ENCODE measurements at places on chromosomes 7 and 10.

DNA sequence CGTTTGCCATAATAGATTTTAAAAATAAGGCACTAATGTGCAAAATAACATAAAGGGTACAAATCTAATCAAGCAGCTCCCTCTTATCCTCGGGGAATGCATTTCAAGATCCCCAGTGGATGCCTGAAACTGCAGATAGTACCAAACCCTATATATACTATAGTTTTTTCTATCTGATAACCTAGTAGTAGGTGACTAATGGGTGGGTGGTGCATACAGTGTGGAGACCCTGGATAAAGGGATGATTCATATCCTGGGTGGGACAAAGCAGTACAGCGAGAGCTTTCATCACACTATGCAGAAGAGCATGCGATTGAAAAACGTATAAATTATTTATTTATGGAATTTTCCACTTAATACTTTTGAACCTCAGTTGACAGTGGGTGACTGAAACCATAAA is 464.5 kb downstream of the GRID1 start:
- DNase-seq, result peak; percentile 42

DNA sequence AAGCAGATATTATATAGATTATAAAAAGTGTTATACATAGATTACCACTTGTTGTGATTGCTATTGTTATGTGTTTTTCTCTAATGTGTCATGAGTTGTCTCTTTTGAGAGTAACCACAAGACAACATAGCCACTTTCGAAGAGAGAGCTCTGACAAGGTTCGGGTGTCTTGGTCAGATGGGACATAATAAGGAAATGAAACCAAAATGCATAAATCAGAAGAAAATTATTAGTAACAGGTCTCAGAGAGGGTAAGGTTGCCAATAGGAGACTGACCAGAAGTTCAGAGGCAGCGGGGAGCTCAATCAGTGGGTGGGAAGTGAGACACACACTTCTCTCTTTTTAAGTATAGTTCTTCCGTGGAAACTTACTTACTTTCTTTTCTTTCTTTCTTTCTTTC is 639.2 kb upstream of the POT1 start:
- DNase-seq, result no peak

GRCh38 chr7:25907214-25907613 is 244.8 kb upstream of the NFE2L3 start:
- DNase-seq, result no peak

- no peak for DNase-seq
Measured at GRCh38 chr7:84009782-84010181, 184.8 kb downstream of the SEMA3A start.

DNA sequence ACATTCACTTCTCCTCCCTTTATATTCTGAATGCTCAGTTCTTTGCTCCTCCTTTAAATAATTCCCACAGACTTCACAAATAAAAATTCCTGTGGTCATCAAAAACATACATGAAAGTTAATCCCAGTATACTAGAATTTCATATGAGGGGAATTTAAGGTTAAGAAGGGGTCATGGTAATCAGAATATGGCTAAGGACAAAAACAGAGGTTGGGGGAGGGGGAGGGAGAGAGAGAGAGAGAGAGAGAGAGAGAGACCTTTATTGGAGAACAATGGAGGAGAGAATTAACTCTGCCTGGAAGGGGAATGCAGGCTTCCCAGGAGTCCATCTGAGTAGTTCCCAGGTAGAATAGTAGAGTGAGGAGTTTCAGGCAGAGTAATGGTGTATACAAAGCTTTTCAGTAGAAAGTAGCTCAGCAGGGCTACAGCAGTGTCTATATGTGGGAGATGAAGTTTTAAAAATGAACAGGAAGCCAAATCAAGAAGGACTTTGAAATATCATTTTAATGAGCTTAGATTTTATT is 5.2 kb upstream of the CUBN start:
- no peak for DNase-seq

- DNase-seq, result no peak
Measured at GRCh38 chr10:102505462-102506115, 1.8 kb downstream of the SUFU start.

DNA sequence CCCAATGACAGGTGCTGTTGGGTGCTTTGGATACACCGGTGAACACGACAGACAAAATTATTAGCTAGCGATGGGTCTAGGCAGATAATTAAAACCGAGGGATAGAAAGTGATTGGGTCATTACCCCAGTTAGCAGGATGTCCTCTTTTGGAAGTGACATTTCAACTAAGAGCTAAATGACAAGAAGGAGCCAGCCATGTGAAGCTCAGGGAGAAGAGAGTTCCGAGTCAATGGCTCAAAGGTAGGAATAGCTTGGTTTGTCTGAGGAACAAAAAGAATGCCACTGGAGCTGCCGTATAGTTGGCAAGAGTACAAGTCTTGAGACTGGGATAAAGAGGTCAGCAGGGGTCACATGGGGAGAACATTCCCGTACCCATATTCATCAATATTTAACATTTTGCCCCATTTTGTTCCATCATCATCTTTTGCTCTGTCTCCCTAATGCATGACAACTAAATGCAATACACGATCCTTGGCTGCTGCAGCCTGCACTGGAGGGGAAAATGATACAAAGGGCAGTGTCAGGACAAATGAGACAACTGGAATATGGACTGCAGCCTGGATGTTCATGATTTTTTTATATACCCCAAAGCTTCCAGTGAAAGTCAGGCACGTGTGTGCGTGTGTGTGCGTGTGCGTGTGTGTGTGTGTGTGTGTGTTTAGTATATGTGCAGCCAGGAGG is 115.7 kb downstream of the ICA1 start:
- no peak for DNase-seq

- no peak for DNase-seq
Measured at GRCh38 chr10:123494301-123494808, 171.8 kb upstream of the GPR26 start.

DNA sequence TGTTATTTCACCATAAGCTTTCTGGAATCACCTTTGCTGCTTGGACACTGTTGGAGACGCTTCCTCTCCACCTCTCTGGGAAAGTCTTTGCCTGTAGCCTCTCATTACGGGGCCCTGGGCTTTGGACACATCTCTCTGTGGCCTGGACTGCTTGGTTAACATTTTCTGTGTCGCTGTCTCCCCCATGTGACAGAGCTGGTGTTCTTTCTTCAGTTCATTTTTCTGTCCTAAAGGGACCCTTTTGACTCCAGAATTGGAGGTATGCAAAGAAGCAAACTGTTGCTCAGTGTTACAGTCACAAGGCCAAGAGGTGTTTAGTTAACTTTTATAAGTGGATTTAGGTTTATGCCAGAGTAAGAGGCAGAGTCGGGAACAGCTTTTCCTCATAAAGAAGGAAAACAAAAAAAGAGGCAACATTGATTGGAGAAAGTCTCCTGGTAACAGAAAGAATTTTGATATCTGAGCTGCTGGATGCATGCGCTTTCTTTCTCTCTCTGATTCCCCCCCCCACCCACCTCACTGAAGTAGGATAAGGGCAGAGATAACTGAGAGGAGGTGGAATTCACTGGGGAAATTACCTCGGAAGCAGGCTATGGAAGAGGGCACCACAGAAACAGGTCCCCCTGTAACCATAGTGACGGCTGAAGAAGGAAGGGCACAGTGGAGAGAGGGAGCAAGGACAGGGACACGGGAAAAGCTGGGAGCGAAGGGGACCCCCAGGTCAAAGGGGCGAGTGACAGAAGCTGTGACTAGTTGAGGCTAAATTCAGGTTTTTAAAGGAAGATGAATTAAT is 57.8 kb downstream of the LGI1 start:
- DNase-seq, result no peak

DNA sequence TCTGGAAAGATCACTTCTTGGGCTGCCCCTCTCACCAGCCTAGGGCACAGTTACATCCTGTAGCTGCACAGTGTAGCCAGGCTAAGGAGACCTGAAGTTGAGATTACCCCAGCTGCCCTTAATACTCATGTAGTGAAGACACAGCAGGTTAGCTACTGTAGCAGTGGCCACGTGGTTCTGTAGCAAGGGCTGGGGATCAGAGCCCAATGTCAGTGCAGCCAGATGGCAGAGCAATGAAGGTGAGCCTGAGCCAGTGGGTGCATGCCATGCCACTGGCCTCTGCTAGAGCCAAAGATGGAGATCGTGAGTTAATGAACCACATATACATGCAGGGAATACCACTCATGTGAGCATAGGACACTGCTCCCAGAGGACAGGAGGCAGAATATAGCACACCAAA is 15.5 kb downstream of the AMPH start:
- no peak for DNase-seq

GRCh38 chr10:112915590-112916572 is 34.2 kb upstream of the TCF7L2 start:
- peak; percentile 40 for DNase-seq

- no peak for DNase-seq
Measured at GRCh38 chr10:77411805-77412204, 225.8 kb downstream of the KCNMA1 start.

DNA sequence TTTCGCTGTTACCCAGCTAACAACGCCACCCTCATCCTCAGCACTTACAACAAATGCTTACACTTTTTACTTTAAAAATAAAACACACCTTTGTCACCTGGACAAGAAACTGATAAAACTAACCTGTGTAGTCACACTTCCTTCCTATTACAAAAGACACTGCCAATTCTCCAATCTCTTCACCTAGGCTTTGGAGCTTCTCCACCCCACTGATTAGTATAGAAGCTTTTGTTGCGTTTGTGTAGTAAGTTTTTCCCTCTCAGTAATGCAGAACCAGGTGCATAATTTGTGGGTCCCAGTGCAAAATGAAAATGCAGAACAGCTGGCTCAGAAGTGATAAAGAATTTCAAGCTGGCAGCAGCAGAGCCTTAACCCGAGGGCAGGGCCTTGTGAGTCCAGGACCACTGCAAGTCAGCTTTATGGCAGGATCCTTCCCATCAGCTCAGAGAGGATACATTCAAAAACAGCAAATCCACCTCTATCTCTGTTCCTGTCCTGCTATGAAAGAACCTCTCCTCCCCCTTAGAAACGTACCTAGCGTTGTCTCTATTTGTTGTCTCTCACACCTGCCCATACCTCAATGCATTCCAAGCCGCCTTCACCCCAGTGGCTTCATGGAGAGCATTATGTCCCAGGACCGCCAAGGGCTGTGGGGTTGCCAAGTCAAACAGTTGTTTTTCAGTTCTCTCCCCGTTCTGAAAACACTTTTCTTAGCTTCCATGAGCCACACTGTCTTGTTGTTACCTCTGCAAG is 40.3 kb upstream of the EGFR start:
- DNase-seq, result no peak

DNA sequence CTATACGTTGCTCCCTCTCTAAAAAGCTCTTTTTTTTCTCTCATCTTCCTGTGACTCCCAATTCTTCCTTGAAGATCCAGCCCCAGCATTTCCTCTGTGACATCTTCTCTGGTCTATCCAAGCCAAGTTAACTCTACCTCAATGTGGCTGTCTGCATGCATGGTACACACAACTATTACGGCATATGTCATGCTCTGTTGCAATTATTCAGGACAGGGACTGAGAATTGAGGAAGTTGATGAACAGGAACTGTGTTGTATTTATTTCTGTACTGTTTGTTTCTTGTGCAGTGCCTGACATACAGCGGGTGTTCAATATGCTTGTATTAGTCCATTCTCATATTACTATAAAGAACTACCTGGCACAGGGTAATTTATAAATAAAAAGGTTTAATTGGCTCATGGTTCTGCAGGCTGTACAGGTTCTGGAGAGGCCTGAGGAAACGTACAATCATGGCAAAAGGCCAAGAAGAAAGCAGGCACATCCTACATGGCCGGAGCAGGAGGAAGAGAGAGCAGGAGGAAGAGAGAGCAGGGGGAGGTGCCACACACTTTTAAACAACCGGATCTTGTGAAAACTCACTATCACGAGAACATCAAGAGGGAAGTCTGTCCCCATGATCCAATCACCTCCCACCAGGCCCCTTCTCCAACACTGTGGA is 6.3 kb downstream of the TRPV5 start:
- no peak for DNase-seq

DNA sequence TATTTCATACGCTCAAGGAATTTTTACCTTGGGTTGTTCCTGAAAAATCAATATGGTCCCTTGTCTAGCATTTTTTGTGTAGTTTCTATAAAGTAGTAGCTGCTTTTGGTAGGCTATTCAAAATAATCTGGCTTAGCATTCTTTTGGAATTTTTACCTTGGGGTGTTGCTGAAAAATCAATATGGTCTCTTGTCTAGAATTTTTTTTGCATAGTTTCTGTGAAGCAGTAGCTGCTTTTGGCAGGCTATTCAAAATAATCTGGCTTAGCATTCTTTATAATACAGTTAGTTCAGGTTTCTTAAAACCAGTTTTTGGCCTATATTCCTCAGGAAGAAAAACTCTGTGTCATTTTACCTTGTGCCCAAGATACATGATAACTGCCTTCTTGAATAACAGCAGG is 301.9 kb downstream of the SUGCT start:
- no peak for DNase-seq

GRCh38 chr10:131943021-131943814 is 38.5 kb downstream of the BNIP3 start:
- DNase-seq, result peak; percentile 57

DNA sequence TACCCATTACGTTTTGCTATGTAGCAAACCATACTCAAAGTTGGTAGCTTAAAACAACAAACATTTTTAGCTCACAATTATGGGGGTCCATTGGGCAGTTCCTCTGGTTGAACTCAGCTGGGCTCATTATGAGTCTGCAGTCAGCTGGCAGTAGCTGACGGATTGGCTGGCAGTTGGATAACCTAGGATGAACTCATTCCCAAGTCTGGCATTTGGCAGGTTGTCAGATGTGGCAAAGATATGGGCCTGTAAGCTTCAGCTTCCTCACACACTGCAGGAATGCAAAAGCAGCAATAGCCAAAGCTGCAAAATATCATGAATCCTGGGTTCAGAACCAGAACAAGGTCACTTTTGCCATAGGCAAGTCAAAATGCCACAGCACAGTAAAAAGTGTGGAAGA is 412.2 kb upstream of the SORCS1 start:
- no peak for DNase-seq
